ENCODE measurements at places on chromosomes 3 and 15.

- DNase-seq = no peak
These were observed 54.7 kb downstream of the ST8SIA2 start for GRCh38 chr15:92448370-92448769.

DNA sequence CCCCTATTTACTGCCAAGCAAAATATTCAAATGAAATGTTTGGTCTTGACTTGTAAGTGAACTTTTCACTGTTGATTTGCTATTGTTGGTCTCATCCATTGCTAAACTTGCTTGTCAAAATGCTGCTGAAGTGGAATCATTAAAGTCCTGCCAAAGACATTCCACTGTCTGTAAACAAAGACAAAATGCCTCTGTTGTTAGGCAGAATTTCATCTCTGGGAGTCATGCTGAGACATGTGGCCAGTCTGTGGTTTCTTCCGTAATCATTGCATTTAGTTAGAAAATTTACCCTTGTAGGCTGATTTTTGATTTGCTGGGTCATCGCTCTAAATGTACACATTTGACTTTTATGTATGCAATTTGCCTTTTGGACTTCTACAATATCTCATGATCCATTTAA, 577.7 kb downstream of the MECOM start:
- no peak for DNase-seq

- DNase-seq = no peak
These were observed 9.0 kb downstream of the MAPKBP1 start for GRCh38 chr15:41783296-41783695.

- no peak for DNase-seq
These were observed 42.3 kb upstream of the LIMD1 start for GRCh38 chr3:45552031-45552793.

- DNase-seq = no peak
These were observed 8.6 kb upstream of the STX19 start for GRCh38 chr3:94036909-94037507.

DNA sequence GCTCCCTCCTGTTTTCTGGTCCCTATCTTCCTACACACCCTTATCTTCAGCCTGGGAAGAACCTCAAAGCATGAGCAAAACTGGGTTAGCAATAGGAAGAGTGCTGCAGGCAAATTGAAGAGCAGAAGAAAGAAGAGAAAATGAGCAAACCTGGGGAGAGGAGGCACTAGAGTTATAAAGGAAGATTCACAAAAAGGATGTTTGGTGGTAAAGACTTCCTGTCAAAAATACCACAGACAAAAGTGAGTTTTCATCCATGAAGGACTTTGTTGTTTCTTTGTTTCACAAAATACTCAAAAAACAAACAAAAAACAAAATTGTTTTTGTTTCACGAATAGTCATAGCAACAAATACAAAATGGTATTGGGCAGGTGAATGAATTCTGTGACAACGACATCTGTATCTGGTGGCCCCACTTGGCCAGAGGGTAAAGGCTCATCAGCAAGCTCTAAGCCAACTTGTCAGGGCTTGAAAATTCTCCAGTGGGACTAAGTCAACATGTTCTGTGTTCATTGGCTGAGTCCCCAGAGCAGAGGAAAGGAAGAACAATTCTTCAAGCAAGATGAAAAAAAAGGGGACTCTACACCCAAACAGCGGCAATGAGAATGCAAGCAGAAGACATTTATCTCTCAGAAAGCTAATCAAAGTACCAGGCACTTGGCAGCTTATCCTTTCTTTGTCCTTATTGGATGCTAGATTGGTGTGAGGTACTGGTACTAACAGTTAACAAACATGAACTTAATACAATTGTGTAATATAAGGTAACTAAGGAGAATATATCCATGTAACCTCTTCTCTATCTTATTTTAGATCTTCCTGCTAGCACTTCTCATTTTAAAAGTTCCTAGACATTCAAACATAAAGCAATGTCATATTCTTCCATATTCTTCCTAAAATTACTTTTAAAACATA, 9.7 kb downstream of the ATP8B4 start:
- DNase-seq = no peak

GRCh38 chr15:40146037-40146436, 14.8 kb upstream of the BUB1B start:
- no peak for DNase-seq

- no peak for DNase-seq
These were observed 19.5 kb upstream of the IFT57 start for GRCh38 chr3:108241721-108242120.

DNA sequence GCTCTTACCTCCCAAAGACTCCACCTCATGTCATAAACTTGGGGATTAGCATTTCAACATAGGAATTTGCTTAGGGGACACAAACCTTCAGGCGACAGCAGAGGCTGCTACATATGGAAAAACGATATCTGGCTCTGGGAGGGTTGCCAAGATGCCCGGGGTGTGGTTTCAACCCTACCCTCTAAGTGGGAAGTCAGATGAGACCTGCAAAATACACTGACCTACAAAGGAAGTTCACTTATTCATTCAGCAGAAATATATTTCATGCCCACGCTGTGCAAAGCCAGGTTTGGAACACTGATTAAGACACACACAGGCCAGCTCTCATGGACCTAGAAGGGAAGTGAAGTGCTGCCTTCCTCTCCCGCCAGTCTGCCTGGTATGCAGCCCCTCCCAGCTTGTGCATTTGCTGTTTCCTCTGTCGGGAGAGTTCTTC, 239.3 kb downstream of the FEZF2 start:
- no peak for DNase-seq

DNA sequence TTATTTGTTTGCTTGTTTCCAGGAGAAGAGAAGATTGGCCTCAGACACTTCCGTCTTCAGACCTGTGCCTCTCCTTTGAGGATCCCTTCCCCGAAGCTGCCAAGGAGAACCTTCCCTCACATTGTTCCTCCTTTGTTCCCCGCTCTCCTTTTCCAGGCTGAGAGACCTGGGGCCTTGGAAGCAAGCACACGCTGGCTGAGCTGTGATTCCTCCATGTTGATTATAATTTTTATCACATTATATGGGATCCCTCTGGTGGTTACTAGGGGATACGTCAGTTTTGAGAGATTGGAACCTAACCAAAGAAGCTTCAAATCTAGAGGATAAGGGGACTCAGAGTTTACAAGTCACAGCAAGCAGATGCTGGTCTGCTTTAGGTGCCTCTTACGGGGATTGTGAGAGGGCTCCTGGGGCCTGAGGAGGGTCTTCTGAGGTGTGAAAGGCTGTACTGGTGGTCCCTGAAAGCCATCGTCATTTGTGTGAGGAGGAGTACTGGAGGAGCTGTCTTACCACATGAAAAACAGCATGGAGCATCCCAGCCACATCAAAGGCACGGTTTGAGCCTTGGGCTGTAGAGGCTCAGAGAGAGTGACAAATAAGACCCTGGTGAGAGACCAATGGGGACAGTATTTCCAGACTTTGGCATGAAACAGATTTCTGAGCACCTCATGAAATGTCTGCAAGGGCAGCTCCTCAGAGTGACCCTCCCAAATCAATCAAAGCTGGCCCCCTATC, 760.1 kb upstream of the CFAP20DC start:
- no peak for DNase-seq

DNA sequence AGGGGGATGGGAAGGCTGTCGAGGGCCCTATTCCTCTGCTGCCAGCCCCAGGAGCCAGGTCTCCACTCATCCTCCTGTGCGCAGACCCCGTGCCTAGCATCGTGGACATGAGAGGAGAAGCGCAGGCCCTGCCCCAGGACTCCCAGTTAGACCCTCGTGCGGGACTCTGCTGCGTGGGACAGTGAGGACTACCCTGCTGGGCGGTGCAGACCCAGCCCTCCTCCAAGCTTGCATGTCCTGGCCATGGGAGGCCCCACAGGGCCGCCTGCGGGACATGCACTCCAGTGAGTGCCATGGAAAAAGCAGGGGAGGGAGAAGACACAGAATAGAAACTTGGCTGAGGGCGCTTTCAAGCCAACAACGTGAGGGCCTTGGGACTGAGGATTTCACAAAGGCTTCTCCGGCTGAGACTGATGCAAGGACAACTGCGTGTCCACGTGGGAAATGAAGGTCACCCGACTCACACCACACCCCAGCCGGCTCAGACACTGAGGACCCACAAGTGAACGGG, 62.6 kb upstream of the IQSEC1 start:
- no peak for DNase-seq

DNA sequence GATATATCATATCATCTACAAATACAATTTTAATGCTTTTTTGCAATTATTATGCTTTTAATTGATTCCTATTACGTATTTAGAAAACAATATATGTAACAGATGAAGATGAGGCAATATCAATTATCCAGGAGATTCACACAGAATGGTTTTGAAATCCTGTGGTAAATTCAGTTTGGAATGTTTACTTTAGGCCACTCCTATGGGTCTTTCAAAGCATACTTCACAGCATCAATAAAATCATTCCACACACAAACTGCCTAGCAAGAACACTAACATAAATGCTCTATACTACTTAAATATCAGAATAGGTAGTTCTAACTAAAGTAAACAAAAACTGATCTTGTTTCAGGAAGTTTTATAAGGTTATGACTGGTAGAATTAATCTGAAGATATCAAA, 90.5 kb downstream of the FAM227B start:
- no peak for DNase-seq

- no peak for DNase-seq
These were observed 63.8 kb downstream of the LMCD1 start for GRCh38 chr3:8565376-8565775.

DNA sequence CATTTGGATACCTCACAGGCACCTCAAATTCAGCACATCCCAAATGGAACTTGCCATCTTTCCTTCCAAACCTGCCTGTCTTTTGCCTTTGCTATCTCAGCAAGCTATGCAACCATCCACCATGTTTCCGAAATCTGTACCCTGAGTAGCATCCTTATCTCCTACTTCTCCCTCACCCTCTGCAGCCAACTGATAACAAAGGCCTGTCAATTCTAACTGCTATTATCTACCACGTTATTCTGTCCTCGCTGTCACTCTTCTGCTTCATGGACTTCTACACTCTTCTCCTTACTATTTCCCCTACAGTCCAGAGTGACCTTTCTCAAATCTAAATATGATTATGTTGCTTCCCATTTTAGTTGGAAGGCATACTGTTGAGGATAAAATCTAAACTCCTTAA, 25.5 kb upstream of the TAFA4 start:
- DNase-seq = no peak
